Heart left ventricle (tissue), 16 donors: ENCODE measurements at places on chromosomes 5 and 9.

GRCh38 chr5:67515020-67515689, 318.6 kb upstream of the CD180 start:
- DNase-seq: no peak

- no peak for DNase-seq
Observed at GRCh38 chr5:91787718-91788117, 404.6 kb upstream of the ARRDC3 start.

- DNase-seq: no peak
Observed at GRCh38 chr5:15927710-15928380, 251.7 kb downstream of the MARCHF11 start.

DNA sequence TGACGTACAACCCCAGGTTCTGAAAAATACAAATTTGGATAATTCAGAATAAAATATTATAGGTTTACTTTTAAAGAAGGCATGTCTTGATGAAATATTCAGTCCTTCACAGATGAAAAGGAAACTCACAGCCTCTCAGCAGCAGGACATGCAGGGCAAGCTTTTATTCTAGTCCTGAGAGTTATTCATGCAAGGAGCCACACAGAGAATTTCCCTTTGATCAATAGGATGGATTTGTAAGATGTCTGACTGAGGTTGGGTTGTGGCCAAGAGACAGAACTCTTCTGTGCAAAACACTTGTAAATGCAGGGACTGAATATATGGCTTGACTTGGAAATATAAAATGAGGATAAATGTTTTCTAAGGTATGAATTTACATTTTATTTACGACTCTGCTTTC, 48.8 kb upstream of the TBCA start:
- DNase-seq: no peak

- no peak for DNase-seq
Observed at GRCh38 chr5:96922499-96923244, 13.2 kb upstream of the LNPEP start.

DNA sequence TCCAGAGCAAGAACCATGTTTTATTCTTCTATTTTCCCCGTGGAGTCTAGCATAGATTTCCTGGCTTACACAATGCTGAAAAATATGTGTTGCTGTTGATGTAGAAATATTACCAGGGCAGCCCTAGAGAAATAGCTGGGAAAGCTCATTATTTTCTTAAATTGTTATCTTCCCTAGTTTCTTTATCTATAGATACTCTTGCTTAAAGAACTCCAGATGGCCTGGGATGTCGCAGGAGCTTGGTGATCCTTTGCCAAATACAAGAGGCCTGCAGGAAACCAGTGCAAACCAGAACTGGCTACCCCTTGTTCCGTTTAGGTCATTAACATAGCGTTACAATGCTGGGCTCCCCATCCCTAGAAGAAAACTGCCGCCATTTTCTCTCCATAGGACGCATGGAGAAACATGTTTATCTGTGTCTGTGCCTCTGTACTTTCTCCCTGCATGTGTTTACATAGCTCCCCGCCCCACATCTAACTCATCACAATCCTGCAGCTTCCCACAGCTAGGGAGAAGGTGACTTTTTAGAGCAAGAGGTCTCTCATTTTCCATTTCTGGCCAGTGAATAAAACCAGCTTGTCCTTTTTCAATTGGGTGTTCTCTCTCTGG, 6.4 kb downstream of the PRLR start:
- no peak for DNase-seq
